Urinary bladder (tissue), 4 donors: ENCODE measurements at places on chromosomes 3 and 15. TPM values are rescaled to one million over a fixed set of nuclear protein-coding genes. Genes with fewer than 3 reads are reported as not detected.

DNA sequence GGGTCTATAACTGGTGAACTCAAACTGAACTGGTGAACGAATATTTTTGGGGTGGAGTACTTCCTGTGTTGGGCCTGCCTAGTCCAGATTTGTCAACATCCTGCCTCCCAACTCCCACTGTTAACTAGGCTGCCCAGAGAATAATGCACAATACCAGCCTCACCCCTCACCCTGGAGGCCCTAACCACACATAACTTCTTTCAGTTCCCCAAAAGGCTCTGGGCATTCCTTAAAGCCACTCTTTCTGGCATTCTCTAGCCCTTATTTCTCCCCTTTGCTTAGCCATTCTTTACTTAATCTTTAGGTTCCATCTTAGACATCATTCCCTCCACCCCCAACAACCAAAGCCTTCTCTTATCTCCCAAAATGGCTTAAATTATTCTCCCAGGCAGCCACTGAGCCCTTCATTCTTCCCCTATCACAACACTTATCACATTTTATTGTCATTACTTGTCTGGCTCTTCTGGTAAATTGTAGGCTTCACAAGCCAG lies 9.1 kb upstream of the SEC11A start:
- DNase-seq = no peak

The SEMA3B gene
- 63.4 TPM for total RNA-seq

The TUBGCP5 gene
- total RNA-seq = 45.8 TPM

The DAZL gene
- not detected for total RNA-seq
